ENCODE measurements at places on chromosomes 7 and 10.
A peak's percentile ranks its signal among the peaks of the same experiment; 100 is the strongest.

DNA sequence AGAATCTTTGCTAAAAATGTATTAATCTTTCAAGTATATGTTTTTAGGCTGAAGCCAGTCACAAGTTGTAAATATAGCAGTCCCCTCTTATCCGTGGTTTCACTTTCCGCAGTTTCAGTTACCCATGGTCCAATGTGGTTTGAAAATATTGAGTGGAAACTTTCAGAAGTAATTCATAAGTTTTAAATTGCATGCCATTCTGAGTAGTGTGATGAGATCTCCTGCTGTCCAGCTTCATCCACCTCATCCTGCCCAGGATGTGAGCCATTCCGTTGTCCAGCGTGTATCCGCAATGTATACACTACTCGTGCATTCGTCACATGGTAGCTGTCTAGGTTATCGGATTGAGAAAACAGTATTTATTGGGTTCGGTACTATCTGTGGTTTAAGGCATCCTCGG lies 12.2 kb downstream of the PDCD4 start:
- no peak for DNase-seq

- DNase-seq: no peak
These were observed 37.0 kb downstream of the CHCHD3 start for GRCh38 chr7:133044722-133045473.

DNA sequence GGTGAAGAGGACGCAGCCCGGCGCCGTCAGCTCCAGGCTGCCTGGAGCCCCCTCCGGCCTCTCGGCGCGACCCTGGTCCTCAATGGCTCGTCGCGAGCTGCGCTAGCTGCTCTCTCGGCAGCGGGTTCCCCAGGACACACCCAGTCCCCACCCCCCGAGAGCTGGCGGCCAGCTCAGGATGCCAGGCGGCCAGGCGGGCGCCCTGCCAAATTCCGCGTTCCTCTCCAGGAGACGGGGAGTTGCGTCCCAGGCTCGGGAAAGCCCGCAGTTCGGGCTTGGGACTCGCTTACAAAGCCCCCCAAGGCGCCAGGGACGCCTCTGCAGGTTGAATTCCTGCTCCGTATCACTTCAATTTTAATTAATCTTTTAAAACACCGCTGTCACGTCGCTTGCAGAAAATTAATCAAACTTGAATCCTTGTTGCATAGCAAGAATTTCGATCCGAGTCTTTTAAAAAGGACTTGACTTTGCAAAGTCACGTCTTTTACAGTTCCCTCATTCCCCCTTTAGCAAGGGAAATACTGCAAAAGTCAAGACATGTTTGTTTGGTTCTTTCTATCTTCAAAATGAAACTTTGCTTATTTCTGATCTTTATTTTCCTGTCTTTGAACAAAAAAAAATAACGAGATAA lies 28.2 kb downstream of the SKIDA1 start:
- DNase-seq: no peak

- no peak for DNase-seq
These were observed 16.2 kb downstream of the ZNF316 start for GRCh38 chr7:6653071-6654003.

DNA sequence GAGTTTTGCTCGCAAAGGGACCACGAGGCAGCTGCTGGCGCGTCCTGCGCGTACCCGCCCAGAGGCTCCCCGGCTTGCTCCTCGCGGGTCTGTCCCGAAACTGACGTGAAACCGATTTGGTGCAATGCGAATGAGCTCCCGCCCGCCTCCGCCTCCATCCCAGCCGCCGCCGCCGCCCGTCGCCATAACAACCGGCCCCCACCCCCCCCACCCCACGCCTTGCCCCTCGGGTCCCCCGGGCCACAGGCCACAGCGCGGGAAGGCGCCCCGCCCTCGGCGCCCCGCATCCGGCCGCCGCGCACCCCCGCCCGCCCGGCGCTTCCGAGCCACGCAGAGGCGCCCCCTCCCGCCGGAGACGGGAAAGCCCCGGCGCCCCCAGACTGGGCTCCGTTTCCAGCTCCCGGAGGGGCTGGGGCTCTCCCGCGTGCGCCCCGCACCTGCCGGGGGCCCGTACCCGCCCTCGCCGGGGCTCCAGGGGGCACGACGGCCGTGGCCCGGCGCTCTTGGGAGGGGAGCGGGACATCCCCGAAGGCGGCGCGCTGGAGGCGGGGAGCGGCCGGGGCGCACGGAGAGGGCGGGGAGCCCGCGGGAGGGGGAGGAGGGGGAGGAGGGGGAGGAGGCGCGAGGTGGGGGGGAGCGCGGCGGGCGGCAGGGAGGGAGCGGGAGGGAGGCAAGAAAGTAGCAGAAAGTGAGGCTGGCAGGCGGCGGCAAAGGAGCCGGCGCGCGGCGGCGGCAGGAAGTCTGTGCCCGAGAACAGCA lies at the start of gene CAMK1D:
Gene CAMK1D, plus strand, starts transcription at position 678 of the 759 bp plus-strand sequence.
- DNase-seq: peak; percentile 81

DNA sequence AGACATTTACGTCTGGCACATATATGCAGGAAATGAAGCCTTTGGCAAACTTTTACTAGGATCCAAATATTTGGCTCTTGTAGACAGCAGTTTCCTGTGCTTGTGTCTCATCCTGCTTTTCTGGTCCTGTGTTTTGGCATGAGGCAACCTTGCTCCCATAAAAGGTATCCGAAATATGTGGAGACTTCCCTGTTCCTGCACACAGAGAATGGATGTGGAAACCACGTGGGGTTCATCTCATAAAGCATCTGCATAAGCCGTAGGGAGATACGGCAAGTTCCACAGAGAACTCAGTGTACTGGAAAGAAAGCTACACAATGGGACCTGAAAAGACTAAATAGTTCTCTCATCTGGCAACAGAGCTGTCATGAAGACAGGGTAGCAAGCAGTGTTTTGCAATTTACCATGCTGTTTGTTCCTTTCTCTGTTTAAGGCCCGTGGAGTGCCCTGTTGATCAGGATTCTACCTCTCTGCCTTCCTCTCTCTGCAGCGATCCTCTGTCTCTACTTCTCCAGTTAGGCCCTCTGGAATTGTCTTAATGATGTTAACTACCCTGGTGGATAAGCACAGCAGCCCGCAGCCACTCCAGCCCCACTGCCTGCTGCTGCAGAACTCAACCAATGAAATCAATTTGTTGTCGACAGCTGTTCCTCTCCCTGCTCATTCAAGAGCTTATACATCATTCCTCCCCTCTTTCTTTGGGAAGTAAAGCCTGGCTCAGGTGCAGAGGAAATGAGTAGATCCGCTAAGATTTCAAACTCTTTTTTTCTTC lies 293.6 kb downstream of the CSTF2T start:
- no peak for DNase-seq

DNA sequence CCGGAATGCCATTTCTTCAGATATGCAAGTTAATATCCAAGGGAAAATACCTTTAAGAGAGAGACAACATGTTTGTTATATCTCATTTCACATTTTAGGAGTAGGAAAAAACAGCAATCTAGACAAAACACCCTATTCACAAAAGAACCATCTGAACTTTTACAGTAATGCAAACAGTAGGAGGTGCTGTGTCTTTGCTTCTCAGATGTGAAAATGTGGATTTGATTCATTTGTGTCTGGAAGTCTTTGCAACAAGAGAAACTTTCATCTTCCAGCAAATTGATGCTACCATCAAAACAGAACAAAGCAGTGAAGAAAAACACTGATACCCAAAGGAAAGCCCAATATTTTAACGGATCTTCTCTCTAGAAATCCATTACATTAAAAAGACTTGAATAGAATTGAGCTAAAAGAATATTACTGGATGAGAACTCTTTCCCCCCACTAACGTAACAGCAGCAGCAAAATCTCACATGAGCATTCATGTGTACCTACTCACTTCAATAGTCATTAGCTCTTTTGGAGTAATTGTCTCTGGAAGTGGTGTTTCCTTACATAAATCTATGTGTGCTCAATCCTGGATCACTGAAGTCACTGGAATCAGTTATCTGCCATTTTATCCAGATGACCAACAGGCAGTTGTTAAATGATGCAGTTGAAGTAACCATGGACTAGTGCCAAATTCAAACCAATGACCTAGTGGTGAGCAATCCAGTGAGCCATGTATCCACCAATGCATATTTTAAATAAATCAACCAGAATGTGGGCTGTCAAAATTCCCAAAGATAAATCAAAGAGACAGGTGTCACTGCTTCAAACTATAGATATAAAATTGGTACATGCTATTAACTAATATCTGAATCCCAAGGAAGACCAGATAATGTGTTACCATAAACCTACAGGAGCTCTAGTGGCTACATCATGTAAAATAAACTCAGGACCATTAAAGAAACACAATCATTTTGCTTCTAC lies 1.8 kb downstream of the SEMA3C start:
- no peak for DNase-seq

GRCh38 chr10:75404815-75405597 lies 3.4 kb upstream of the ZNF503 start:
- DNase-seq: no peak

GRCh38 chr10:9796564-9796963 lies 1221.1 kb upstream of the CELF2 start:
- DNase-seq: no peak

DNA sequence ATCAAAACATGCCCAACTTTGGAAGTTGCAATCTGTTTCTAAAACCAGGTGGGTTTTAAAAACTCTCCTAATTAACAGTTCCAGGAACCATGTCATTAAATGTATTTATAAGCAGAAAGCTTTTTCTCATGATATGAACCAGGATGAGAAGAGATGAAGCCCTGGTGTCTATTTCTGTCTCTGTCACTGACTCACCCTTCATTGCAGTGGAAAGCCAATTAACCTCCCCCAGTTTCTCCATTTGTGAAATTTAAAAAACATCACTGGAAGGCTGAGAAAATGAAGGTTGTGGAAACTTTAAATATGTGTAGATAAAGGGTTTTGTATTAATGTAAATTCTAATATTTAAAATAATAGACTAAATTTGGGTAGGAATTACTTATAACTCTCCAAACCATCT lies 1088.0 kb downstream of the SORCS1 start:
- DNase-seq: no peak

GRCh38 chr7:130274296-130274695 lies 7.6 kb downstream of the CPA2 start:
- DNase-seq: no peak

- DNase-seq: peak; percentile 76
These were observed 30.0 kb downstream of the DENND10 start for GRCh38 chr10:119133949-119134348.

GRCh38 chr10:74799721-74800221 lies 26.6 kb upstream of the KAT6B start:
- DNase-seq: peak; percentile 57

DNA sequence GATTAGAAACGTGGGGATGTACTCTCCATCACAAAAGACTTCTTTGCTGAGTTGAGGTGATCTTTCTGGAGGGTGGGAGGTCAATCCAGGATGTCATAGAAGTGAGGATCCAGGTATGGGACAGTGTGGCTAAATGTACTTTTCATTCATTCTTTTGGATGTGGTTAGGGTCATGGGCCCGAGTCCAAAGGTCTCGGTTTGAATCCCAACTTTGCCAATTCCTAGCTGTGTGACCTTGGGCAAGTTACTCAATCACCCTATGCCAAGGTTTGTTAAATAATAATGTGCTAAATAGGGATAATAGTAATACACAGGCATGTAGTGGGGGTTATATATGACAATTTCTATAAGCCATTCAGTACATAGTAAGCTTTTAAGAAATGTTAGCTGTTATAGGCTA lies 91.4 kb downstream of the SAMD9 start:
- DNase-seq: no peak

- no peak for DNase-seq
These were observed 136.8 kb downstream of the MDFIC start for GRCh38 chr7:115058726-115059125.

- DNase-seq: no peak
These were observed 107.0 kb downstream of the HIP1 start for GRCh38 chr7:75631711-75632110.

DNA sequence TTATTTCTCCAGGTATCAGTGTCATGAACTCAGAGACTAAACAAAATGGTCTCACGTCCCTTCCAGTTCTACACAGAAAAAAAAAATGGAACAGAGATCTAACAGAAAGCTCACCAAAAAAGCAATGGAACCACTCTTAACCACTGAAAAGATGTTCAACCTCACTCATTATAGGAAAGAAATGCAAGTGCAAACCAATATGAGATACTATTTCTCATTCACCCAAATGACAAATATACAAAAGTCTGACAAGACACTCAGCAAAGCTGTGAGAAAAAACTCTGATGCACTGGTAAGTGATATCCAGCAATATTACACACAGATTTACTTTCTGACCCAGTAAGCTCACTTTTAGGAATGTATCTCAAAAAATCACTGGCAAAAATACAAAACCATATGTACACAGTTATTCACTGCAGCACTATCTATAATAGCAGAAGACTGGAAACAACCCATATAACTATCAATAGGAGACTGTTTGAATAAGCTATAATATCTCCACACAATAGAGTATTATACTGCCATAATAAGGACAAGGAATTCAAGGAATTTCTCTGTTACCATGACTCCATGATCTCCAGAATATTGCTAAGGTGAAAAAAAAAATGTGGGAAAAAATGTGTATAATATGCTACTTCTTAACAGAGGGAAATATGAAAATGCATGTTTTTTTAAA lies 36.6 kb downstream of the ABI1 start:
- DNase-seq: no peak

- no peak for DNase-seq
These were observed 1.2 kb downstream of the HOGA1 start for GRCh38 chr10:97585439-97585811.

- DNase-seq: no peak
These were observed 2.7 kb upstream of the PGAM2 start for GRCh38 chr7:44068054-44068453.

DNA sequence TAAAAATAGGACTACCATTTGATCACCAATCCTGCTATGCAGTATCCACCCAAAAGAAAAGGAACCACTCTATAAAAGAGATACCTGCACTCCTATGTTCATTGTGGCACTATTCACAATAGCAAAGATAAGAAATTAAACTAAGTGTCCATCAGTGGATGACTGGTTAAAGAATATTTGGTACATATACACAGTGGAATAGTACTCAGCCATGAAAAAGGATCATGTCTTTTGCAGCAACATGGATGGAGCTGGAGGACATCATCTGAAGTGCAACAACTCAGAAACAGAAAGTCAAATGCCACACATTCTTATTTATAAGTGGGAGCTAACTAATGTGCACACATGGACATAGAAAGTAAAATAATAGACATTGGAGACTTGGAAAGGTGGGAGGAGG lies 116.4 kb downstream of the PFKFB3 start:
- DNase-seq: no peak

DNA sequence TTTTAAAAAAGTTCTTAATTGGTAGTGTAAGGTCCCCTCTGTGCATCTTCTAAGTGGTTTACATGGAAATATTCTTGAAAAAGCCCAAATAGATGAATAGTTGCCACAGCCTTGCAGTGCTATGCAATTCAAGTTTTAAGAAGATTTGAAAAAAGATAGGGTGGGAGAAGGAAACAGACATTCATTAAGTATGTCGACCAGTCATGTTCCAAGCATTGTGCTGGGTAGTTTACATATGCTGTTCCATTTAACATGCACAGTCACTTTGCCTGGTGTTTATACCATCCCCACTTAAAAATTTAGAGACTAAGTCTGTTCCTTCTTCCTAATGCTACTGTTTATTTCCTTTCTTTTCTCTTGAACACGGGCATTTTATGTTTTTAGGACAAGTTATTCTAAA lies 28.1 kb upstream of the NAMPT start:
- no peak for DNase-seq

- no peak for DNase-seq
These were observed 868.9 kb upstream of the AUTS2 start for GRCh38 chr7:68729371-68729770.

- no peak for DNase-seq
These were observed 28.4 kb downstream of the HERC4 start for GRCh38 chr10:68046642-68047041.

- DNase-seq: no peak
These were observed 17.4 kb downstream of the CALML5 start for GRCh38 chr10:5482016-5482415.

All from T-helper 2 cell treated with Interferon-gamma antibody and Interleukin-4, amounts not matched to agents 5 μg/mL and 100 μg/mL, for 36 hours (primary cell).